ENCODE measurements at places on chromosomes 1 and 21.

- no peak for DNase-seq
These were observed 25.6 kb downstream of the RNF187 start for GRCh38 chr1:228512781-228513198.

- no peak for DNase-seq
These were observed 87.8 kb downstream of the SCCPDH start for GRCh38 chr1:246811985-246812384.

DNA sequence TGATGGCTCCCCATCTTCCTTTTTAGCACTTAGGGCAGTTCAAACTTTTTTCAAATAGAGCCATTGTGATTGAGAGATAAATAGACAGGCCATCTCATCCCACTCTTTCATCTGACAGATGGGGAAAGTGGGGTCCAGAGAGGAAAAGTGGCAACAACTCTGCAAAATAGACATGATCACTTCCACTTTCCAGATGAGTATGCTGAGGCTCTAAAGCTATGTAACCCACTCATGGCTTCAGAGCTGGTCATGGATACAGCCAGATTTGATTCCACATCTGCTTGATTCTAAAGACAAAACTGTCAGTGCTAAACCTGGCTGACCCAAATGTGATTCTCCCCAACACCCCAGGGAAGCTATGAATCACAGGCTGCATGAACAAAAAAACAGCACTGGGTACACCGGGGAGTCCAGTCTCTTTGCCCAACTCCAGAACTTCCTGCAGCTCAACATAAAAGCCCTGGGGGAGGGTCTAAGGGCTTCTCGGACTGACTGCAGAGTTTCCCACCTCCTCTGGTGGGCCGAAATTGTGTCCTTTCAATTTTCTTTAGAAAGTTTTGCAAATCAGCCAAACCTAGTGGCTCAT lies 59.3 kb downstream of the PLPP3 start:
- DNase-seq, result no peak

DNA sequence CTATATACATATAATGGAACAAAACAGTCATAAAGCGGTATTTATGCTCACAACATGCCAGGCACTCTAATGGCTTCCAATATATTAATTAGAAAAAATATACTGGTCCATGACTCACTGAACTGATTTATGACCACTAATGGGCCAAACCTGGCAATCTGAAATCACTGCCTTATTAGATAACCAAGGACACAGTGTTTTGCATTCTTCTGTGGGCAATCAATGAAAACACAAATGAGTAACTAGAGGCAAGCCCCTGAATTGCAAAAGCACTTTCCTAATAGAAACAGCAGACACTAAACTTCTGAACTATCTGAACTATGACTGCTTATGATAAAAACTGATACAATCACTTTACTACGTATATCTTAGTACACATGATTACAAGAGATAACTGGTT lies 3.5 kb downstream of the GCLM start:
- DNase-seq, result no peak

GRCh38 chr1:5142389-5142788 lies 488.0 kb downstream of the AJAP1 start:
- DNase-seq, result no peak

DNA sequence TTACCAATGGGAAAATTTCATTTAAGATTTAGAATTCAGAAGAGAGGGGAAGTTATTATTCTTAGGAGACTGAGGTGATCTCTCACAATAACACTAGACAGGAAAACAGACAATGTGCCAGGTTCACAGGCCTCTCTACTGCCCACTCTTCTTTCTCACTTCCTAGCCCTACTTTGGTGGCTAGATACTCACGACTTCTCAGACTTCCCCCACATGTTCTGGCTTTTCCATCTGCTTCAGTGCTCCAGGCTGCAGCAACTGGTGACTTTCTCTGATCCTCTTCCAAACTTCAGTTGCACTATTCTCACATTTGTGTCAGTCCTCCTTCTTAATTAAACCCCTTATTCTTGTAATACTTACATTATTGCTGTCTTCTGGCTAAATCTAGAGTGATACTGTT lies 208.7 kb upstream of the KCTD3 start:
- DNase-seq, result no peak

DNA sequence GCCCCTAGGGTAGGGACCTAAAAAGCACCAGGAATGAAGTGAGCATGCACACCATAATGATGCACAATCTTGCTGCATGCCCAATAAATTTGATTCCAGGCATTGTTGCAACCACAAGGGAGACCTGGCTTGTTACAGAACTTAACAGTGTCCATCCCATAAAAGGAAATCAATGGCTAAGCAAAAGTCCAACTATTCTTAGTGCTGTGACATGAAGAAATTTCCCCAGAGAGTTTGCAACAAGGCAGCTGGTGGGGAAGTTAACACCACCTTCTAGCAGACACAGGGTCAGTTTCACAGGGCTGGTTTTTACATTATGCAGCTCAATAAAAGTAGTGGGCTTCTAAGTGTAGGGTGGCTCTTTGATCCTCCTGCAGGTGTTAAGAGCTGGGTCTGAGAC lies 221.1 kb downstream of the KCNJ6 start:
- DNase-seq, result no peak

DNA sequence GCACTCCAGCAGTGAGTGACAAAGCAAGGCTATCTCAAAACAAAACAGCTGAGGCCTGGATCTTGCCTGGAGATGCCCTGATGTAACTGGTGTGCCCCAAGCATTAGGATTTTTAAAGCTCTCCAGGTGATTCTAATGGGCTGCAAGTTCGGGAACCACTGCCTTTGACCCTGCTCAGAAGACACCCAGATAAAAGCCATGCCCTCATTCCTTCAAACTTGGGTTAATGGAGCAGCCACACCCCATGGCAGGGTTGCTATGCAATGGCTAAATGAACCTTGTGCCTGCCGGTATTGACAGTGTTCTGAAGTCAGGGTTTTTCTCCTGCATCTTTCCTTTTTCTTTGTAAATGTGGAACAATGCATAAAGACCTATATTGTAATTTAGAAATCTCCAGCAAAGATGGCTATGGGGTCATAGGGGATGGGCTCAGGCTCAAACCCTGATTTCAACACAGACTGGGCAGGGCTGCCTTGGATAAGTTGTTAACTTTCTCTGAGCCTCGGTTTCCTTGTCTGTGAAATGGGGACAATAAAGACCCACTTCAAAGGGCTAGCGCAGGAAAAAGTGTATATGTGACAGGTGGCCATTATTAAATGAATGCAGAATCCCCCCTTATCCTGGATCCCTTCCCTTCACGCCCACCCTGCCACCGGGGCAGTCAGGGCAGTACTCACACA lies 453 bp downstream of the TFF3 start:
- DNase-seq, result no peak

GRCh38 chr1:60130703-60131102 lies 57.1 kb upstream of the C1orf87 start:
- no peak for DNase-seq

DNA sequence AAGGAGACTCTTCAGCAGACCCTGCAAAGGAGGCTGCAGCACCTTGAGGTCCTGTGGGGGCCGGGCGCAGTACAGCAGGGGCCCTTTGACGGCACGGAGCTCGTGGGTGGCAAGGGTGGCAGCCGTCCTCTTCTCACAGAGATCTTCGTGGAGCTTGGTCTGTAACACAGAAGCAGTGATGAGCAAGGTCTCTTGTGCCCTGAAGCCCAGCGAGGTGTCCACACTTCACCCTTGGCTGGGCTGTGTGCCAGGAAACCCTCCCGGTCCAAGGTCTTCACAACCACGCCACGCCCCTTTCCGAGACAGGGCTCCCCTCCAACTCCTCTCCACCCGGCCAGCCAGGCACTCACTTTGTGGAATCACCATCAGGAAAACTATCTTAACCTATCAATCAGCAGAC lies 11.3 kb downstream of the LRRC47 start:
- no peak for DNase-seq

- no peak for DNase-seq
These were observed 6.8 kb upstream of the CLDN8 start for GRCh38 chr21:30222724-30223123.

DNA sequence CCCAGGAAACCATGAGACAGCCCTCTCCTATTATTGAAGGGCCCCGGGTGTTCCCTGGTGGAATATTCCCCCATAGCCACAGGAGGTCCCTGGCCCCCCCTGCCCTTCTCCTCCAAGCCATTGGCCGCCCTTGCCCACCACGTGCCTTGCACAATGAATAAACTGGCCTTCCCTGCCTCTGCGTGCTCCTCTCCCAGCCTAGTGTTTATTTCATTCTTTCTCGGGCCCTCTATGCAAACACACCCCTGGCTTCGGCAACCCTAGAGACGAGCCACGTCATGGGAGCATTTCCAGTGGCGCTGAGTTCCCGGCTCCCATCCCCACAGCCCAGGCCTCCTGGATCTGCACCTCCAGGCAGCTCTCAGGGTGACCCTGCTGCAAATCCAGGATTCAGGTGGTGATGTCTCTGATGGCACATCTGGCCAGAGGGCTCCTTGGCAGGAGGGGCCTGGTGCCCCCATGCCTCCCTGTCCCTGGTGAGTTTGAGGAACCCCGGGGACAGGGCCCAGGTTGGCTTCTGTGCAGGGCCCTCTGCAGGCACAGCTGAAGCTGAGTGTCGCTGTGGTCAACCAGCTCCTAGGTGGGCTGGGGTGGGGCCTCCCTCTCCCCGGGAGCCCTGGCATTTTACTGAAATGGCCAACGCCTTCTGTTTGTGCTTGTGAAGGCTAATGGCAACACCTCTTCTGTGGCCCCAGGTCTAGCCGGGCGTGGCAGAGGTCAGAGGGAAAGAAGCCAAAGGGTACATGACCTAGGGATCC lies 6.2 kb downstream of the KRTAP10-12 start:
- DNase-seq, result no peak

DNA sequence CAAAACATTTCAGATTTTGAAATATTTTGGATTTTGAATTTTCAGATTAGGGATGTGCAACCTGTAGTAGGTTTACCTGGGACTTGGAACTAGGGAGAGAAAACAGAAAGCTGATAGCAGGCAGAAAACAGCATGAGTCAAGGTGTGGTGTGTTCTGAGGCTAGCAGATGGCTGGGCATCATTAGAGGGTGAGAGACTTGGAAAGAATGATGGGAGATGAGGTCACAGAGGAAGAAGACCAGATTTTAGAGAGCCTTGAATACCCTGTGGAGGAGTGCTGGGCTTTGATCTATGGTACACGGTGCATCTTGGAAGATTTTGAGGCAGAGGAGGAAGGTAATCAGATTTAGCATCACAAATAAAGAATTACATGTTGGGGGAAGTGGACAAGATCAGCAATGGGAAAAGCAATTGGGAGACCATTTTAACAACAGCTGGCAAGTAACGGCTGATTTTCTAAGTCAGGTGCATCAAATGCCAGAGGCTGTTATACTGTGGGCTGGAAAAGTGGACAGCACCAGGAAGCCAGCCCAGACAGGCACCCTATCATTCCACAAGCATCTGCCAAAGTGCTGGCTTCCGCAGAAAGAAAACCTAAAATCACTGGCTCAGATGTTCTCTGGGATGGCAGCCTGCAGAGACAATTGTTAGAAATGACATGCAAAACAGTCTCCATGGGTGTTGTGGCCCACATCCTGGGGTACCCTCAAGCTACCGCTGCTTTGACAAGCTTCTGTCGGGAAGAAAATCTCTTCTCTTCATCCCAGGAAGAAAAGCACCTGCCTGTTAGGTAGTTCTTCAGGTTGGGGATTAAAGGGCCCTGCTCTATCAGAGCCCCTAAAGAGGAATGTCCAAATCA lies 30.9 kb upstream of the CAMK1G start:
- no peak for DNase-seq

- no peak for DNase-seq
These were observed 3.2 kb downstream of the RHBG start for GRCh38 chr1:156372265-156372586.

DNA sequence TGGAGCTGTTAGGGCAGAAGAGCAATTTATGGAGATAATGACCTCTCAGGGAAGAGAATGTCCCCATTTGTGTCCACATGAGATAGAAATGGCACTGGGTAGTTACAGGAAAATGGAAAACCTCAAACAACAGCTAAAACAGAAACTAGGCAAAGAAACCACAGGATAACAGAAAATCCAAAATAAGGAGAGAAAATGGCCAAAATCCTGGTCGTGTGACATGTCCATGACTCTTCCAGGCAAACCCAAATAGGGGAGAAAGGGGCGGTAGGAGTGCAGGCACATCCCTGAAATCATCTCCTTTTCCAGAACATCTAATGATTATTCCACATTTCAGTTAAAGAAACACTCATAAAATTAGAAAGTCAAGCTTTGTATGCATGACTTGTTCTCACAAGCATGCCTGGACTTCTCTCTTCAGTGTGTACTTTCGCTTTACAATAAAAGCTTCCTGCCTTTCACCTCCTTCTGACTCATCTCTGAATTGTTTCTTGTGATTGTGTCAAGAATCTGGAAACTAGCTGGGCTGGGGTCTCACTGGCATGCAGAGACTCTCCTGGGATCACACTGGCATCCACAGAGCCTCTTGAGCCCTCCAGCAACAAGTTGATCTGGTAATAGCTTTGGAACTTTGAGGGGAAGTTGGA lies 171.4 kb upstream of the ZP4 start:
- no peak for DNase-seq

Measured in stimulated activated CD8-positive, alpha-beta memory T cell treated with anti-CD3 and anti-CD28 coated beads, Interleukin-15, amount 100 ng/mL, for 4 hours (primary cell).